ENCODE measurements at places on chromosomes 7 and 10.

GRCh38 chr7:137411446-137411845 lies 67.9 kb upstream of the PTN start:
- no peak for DNase-seq
- H3K27me3 ChIP-seq = no peaks in the 10 kb centered on the region
- no peaks in the 10 kb centered on the region for H3K4me1 ChIP-seq
- no peaks in the 10 kb centered on the region for H3K36me3 ChIP-seq
- H3K4me3 ChIP-seq = no peak overlapping the region
- no peak overlapping the region for H3K27ac ChIP-seq

DNA sequence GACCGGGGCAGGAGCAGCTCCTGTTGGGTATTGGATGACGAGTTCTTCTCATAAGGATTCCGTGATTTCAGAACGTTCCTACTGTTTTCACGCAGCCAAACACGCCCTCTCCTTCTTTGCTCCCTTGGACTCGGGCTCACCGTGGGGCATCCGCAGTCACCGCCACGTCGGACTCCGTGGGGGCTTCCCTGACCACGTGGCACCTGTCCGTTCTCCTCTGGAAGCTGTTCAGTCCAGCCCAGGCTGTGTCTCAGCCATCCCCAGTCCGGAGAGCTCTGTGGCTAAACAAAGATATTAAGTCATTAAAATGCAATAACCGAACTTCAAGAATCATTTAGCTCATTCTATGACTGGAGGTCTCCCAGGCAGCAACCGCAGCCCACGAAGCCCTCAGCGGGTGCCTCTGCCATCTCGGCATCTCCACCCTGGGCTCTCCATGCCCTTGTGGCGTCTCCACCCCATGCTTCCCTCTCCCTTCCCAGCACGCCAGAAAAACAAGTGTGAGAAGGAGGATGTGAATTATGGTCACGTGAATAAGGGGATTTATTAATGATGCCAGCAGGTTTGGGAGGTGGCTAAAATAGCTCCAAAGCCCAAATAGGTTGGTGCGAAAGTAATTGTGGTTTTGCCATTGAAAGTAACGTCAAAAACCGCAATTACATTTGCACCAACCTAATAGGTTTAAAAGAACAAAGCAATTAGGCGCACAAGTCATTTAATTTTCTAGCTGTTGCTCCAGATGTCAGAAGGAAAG lies 224.6 kb upstream of the PPP2R2D start:
- peaks cover 7% of the 10 kb centered on the region for H3K27me3 ChIP-seq
- H3K4me3 ChIP-seq = no peak overlapping the region
- no peaks in the 10 kb centered on the region for H3K4me1 ChIP-seq
- no peak overlapping the region for H3K27ac ChIP-seq
- no peaks in the 10 kb centered on the region for H3K36me3 ChIP-seq

DNA sequence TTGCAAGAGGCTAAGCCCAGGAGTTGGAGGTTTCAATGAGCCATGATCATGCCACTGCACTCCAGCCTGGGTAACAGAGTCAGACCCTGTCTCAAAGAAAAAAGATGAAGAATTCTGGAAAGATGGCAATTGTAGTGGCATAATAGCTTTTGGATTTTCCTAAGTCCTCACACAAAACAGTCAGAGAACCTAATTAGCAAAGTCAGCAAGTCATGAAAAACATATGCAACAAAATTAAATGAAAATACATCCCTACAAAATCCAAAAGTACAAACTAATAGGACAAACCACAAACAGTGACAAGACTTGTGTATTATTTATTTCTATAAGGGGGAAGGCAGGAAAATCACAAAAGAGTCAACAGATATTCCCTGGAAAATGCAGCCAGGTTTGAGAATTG lies 362.3 kb upstream of the PLXDC2 start:
- H3K27ac ChIP-seq = no peak overlapping the region
- no peaks in the 10 kb centered on the region for H3K36me3 ChIP-seq
- no peak for DNase-seq
- H3K4me3 ChIP-seq = no peak overlapping the region

DNA sequence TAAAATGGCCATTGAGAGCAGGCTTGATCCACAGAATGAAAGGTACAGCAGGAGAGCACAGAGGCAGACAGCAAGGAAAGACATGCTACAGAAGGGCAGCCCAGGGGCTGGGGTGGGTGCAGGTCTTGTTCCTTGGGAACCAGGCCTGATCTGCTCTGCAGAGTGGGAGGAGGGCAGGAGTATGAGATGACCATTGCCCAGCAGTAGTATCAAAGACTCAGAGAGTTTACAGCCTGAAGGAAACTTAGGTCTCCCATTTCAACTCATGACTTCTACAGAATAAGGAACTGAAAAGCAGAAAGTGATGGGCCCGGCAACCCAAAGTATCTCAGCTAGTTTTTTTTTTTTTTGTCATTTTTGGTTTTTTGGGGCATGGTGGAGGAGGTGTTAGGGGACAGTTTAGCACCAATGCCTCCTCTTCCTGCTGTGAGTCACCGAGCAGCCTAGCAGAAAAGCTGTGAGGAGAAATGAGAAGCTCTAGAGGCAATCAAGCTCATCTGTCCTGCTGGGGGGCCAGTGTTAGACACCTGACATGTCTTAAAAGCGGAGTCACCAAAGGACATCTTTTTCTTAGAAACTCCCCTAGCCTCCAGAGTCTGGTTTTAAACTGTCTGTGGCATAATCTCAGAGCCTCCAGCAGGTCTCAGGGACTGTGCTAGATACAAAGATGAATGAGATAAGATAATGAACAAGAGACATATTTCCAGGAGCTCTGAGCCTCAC lies 34.3 kb upstream of the HERPUD2 start:
- peak overlapping the region; percentile 57 for H3K27ac ChIP-seq
- H3K4me1 ChIP-seq = peaks cover 51% of the 10 kb centered on the region
- H3K4me3 ChIP-seq = no peak overlapping the region
- H3K36me3 ChIP-seq = peaks cover 4% of the 10 kb centered on the region
- DNase-seq = peak; percentile 44

DNA sequence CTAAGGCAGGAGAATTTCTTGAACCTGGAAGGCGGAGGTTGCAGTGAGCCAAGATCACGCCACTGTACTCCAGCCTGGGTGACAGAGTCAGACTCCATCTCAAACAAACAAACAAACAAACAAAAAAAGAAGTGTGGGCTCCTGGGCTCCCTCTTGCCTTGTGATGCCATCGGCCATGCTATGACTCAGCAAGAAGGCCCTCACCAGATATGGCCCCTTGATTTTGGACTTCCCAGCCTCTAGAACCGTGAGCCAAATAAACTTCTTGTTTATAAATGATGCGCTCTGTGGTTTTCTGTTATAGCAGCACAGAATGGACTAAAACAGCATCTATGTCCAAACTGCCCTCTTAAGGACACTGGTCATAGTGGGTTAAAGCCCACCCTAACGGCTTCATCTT lies 29.9 kb upstream of the RHEB start:
- no peak for DNase-seq
- peaks cover 13% of the 10 kb centered on the region for H3K27me3 ChIP-seq
- H3K27ac ChIP-seq = no peak overlapping the region
- no peak overlapping the region for H3K4me3 ChIP-seq

DNA sequence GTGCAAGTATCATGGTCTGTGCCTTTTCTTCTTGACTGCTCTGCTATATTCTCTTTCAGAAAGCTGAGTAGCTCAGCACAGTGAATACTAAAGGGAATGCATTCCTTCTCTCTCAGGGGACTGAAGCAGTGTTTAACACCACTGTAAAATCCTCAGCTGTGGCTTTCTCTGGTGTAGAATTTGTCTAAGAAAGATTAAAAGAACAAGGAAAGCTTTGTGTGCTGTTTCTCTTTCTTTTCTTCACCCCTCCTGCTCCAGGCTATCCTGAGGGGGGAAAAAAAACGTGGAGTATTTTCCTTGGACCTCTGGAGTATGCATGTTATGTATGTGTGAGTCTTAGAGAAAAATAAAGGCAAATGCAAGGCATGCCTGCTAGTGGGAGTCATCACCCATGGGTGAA lies 383.9 kb downstream of the AUTS2 start:
- no peaks in the 10 kb centered on the region for H3K27me3 ChIP-seq
- no peaks in the 10 kb centered on the region for H3K4me1 ChIP-seq
- H3K36me3 ChIP-seq = no peaks in the 10 kb centered on the region
- DNase-seq = no peak
- H3K27ac ChIP-seq = no peak overlapping the region

DNA sequence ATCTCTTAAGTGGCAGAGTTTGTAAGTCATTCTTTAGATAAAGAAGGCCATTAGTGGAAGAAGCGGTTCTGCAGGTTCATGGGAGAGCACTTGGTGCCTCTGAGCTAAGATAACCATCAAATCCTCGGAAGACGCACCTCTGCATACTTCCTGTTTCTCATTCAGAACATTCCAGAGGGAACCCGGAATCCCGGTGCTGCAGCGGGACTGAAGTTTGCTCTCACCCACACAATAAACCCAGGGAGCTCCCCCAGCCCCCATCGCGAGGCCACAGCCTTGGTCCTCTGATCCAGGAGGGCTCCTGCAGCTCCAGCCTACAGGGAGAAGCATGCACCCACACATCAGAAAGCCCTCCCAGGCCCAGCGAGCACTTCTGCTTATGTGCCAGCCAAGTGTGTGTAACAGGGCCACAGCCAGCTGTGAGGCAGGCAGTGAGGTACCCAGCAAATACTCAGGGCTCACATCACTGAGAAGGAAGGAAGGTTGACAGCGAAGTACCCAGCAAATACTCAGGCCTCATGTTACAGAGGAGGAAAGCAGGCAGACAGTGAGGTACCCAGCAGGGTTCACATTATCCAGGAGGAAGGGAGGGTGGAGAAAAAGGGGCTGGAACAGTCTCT lies 142.4 kb downstream of the DIP2C start:
- DNase-seq = no peak
- no peak overlapping the region for H3K27ac ChIP-seq
- no peaks in the 10 kb centered on the region for H3K36me3 ChIP-seq
- H3K4me3 ChIP-seq = no peak overlapping the region
- peaks cover 5% of the 10 kb centered on the region for H3K4me1 ChIP-seq

GRCh38 chr7:67407392-67408071 lies 410.9 kb downstream of the TYW1 start:
- H3K36me3 ChIP-seq = no peaks in the 10 kb centered on the region
- no peak overlapping the region for H3K4me3 ChIP-seq
- H3K4me1 ChIP-seq = no peaks in the 10 kb centered on the region
- no peak overlapping the region for H3K27ac ChIP-seq
- H3K27me3 ChIP-seq = no peaks in the 10 kb centered on the region

DNA sequence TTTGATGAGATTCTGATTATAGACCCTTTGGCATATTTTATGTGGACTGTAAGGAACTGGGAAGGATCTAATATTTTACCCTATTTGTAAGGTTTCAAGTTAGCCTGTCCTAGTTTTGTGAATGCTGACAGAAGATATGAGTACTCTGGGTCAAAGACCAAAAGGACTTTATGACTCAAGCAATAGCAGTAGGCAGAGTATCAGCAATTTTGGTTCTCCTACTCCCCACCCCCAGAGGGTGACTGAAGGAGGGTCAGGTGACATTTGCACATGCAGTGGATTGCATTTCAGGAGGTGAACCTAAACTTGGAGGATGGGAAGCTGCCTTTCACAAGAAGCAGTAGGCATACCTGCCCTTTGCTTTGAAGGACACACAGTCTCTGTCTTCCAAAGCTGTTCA lies 84.0 kb upstream of the KLF6 start:
- H3K4me3 ChIP-seq = no peak overlapping the region
- H3K27ac ChIP-seq = no peak overlapping the region
- no peak for DNase-seq
- peaks cover 55% of the 10 kb centered on the region for H3K4me1 ChIP-seq

GRCh38 chr7:94052398-94053180 lies 48.4 kb upstream of the BET1 start:
- no peak overlapping the region for H3K27ac ChIP-seq
- peaks cover 4% of the 10 kb centered on the region for H3K4me1 ChIP-seq
- H3K4me3 ChIP-seq = no peak overlapping the region

DNA sequence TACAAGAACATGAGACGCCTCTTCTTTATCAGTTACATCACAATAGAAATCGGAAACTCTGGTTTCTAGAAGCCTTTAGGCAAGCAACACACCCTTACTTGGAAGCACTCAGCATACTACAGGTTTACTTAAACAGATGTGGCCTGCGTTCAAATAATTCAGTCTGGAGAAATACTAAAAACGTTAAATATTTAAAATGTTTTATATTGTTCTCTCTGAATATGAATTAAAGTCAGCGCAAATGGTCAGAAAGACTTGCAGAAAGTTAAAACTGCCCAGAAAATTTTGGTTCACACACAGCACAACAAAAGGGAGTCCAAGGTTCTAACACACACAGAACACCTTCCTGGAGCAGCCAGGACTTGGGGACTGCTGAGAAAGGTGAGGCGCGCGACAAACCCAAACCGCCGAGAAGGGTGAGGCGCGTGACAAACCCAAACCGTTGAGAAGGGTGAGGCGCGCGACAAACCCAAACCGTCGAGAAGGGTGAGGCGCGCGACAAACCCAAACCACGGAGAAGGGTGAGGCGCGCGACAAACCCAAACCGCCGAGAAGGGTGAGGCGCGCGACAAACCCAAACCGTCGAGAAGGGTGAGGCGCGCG lies 25.8 kb downstream of the ESYT2 start:
- peaks cover 42% of the 10 kb centered on the region for H3K36me3 ChIP-seq
- H3K27ac ChIP-seq = no peak overlapping the region
- no peak overlapping the region for H3K4me3 ChIP-seq
- DNase-seq = no peak
- no peaks in the 10 kb centered on the region for H3K27me3 ChIP-seq
